ENCODE measurements at places on chromosomes 11 and 22.

- DNase-seq, result no peak
Measured at GRCh38 chr11:10371926-10372641, 67.2 kb downstream of the ADM start.

DNA sequence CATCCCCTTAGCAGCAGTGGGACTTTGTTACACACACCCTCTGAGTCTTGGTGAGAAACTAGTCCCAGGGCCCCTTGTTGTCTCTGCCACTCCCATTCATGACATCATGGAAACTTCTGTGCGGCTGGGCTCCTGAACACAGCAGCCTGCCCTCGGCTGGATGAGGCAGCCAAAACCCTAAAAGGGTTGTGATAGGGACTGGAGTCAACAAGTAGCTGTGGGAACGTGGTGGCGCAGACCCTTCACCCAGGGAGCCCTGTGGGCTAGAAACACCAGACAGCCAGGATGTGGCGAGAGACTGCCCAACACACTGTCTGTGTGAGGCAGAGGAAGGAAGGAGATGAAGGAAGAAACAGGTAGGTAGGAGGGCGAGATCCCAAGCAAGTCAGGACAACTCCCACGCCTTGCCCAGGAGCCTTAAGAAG lies 3.9 kb downstream of the CD3D start:
- peak; percentile 88 for DNase-seq

DNA sequence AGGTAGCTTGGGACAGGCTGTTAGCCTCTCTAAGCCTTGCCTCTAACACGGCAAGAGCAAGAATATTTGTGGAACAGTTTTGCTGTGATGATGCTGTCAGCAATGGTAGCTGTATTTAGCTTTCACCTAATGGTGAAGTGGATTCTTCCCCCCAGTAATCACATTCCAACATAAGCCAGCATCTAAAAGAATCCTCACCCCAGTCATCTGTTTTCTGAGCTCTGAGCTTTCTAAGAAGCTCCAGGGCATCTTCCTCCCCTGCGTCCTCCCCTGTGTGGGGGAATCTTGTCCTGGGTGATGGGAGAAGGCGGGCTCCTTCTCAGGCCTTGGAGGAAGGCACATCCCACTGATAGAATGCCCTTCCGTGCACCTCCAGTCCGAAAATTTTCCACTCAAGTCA lies 367.6 kb downstream of the BRD1 start:
- DNase-seq, result no peak

GRCh38 chr11:96949464-96949863 lies 559.7 kb downstream of the JRKL start:
- no peak for DNase-seq

DNA sequence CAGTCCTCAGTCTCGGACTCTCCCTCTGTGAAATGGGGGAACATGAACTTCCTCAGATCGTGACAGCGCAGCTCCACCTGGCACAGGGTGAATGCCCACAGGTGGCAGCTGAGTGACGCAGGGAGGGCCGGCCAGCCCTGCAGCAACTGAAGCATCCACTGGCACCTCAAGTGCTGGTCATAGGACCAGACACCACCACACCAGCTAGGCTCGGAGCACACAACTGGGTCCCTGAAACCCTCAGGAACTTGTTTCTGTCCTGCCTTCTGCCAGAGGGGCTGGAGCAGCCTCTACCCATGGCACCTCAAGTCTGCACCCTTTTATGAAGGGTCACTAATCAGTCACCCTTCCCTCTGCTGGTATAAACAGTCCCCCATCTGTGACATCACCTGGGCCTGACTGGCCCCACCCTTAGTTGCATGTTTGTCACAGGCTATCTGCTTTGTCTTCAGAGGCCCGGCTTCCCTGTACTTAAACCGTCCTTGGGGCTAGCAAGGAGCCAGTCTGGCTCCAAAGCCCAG lies 7.4 kb upstream of the CDC42BPG start:
- no peak for DNase-seq

DNA sequence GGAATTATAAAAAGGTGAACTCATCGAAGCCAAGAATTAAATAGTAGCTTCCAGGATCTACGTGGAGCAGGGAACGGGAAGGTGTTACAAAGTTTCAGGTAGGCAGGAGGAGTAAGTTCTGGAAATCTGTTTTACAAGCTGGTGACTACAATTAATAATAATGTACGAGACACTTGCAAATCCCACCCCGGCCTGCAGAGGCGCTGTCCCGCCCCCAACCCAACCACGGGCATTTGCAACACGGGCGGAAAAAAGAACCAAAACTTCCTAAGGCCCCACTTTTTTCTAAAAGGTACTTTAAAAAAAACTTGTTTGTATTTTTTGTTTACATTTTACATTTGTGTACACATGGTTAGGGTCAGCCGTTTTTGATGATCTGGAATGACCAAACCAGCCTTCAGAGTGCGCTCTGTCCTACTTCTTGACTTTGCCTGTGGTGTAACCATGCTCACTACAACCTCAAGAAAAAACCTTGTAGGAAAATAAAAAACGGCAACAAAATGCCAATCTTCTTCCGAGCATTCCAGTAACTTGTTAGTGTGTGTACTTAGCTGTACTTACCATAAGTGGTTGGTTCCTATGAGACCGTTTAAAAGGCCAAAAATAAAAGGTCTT lies 449.6 kb upstream of the B3GAT1 start:
- no peak for DNase-seq

GRCh38 chr11:24068197-24068596 lies 428.7 kb upstream of the LUZP2 start:
- DNase-seq, result no peak

DNA sequence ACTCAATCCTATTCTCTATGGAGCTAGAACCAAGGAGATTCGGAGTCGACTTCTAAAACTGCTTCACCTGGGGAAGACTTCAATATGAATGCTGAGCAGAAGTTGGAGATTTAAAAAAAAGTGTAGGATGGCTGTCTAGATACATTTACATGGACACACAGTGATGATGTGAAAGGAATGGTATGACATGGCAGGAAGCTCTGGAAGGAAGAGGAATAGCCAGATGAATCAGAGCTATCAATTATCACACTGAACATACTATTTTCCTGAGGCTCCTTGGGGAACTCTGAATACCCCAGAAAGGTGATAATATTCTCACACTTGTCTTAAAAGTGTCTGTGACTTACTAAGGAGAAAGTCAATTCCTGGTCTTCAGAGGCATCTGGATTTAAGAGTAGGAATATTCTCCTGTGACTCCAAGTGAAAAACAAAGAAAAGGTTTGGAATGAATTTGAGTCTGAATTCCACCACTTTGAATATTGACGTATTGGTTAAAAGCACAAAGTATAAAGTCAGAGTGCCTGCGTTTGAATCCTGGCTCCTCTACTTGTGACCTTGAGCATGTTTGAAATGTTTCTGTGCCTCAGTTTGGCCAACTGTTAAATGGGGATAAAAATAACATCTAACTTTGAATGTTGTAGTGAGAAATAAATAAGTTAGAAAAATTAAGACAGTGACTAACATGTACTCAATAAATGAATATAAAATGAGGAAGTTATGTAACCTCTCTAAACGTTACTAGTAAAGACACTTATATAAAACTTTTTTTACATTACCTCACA lies 1.3 kb downstream of the OR52D1 start:
- DNase-seq, result no peak

GRCh38 chr22:29206372-29207242 lies 911 bp downstream of the EMID1 start:
- no peak for DNase-seq

DNA sequence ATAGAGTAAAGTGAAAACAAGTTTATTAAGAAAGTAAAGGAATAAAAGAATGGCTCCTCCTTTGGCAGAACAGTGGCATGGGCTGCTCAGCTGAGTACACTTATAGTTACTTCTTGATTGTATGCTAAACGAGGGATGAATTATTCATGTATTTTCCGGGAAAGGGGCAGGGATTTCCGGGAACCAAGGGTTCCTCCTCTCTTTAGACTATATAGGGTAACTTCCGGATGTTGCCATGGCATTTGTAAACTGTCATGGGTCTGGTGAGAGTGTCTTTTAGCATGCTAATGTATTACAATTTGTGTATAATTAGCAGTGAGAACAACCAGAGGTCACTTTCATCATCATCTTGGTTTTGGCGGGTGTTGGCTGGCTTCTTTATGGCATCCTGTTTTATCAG lies 23.5 kb upstream of the SPTY2D1 start:
- DNase-seq, result no peak

DNA sequence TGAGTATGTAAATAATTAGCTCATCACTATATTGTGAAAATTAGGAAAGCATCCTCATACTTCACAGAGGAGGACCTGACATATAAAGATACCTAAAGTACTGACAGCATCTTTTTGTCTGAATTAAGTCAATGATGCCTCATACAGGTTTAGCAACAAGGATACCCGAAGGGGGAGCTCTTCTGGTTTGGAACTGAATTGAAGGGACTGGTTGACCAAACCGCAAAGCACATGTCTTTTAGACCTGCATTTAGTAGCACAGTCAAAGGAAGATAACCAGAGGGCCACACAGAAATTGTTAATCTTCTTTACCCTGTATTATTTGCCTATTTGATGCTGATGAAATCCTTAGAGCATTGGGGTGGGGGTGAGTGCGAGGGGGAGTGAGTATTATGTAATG lies 12.9 kb upstream of the WT1 start:
- no peak for DNase-seq

DNA sequence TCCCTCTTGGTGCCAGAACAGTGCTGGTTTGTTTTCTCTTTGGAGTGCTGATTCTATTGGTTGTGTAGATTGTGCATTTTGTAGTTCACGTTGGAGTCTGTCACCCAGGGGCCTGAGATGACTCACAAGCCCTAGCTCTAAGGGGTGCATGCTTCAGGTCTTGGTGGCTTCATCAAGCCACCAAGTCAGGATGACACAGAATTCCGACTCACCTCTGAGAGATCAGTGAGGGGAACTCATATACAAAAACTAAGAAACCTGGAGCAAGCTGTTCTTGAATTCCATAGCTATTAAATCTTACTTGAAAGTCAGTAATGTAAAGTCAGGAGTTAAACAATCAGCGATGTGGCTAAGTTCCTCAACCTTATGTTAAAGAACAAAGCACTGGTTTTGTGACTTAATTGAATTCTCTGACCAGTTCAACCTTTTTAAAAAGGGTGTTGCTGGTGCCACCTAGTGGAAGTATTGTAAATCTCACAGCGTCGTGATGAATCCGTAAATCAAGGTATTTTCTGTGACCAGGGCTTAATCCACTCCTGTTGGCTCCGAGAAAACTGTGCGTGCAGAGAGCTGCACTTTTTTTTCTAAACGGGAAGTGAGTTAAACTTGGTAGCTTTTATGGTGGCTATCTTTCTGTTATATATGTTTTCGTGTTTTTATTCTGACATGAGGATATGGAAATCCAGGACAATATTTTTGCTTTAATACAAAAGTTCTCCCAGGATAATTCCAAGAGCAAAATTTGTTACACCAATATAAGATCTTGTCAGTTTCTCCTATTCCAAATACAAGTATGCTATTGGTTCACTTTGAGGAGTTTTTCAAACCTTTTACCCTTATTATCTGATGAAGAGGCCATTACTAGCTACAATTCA lies 14.6 kb downstream of the MMP13 start:
- DNase-seq, result peak; percentile 25

All from stimulated activated naive CD8-positive, alpha-beta T cell treated with anti-CD3 and anti-CD28 coated beads, Interleukin-15, Interleukin-2, amounts not matched to agents 100 U/mL and 50 U/mL, for 24 hours (primary cell).